HS-27A (cell line): ENCODE measurements at places on chromosomes 4 and X.

- no peak for DNase-seq
Observed at GRCh38 chr4:129393976-129394375, 298.0 kb downstream of the C4orf33 start.

DNA sequence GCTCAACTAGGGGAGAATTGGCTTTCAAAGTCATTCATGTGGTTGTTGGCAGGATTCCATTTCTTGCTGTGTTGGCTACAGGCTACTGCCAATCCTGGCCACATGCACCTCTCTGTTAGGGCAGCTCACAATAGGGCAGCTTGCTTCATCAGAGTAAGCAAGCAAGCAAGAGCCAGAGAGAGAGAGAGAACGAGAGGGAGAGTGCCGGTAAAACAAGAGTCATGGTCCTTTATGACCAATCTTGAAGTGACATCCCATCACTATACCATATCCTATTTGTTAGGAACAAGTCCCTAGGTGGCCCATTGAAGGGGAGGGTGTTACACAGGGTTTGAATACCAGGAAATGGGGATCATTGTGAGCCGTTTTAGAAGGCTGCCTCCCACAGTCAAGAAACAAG lies 33.0 kb upstream of the TLR2 start:
- DNase-seq, result no peak

GRCh38 chrX:13652850-13653693 lies at the start of gene TCEANC:
Gene TCEANC (plus strand): TSS chrX:13653141. CDS start chrX:13662509, 9,368 bp downstream.
- peak; percentile 82 for DNase-seq

DNA sequence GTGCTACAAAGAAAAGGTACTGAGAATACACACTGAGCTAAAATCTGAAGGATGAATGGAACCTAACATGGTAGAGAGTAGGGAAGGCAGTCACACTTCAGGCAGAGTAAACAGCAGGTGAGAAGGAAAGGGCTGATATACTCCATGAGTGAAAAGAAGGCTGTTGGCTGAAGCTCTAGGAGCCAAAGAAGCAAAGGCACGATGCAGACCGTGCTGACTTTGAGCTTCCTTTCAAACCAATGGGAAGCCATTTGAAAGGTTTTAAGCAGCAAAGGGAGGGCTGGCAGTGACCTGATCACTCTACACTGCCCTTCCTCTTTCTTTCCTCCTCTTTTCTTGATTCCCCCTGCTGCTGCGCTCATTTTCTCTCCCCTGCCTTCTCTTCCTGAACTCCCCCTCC lies 66.4 kb downstream of the TMEM154 start:
- no peak for DNase-seq

DNA sequence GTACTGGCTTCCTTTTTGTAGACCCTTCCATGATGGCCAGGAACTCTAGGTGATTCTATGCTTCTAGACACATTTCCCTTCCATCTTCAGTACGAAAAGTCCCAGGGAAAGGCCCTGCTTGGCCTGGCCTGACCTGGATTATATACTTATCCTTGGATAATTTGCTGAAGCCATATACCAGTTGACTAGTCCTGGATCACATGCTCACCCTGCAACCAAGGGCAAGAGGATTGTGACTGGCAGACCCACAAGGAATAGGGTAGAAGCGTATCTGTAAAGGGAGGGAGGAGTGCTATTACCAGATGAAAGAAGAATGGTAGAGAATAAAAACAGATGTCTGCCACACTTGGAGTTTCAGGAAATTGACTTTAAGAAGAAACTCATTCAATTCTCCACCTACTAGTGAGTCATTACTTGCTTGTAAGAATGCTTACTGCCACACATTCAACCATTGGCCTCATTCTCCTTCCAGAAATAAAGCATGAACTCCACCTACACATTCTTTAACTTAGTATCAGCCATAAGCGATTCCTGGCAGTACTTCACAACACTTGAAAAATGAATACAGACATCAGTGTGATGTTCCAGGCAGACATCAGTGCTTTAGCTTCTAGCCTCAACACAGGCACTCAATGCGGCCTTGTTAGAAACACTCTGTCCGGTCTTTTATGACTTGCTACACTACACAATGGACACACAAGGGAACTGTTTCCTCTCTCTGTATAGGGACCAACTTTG lies 141.8 kb downstream of the CBR4 start:
- no peak for DNase-seq

DNA sequence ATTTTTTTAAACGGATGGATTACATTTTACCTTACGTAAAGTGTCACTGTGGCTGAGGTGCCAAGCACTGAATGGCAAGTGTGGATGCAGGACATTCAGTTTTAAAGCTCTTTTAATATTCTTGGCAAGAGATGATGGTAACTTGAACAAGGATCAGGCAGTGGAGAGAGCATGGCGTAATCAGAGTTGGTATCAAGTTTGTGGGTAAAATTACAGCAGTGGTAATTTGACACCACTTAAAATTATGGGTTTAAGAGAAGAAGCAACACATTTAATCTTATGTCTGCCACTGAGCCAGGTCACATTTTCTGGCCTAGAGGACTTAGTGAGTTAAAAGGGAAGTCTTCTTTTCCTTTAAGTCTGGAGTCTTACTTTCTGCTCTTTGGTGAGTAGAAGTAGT lies 100.5 kb downstream of the NAA11 start:
- no peak for DNase-seq

DNA sequence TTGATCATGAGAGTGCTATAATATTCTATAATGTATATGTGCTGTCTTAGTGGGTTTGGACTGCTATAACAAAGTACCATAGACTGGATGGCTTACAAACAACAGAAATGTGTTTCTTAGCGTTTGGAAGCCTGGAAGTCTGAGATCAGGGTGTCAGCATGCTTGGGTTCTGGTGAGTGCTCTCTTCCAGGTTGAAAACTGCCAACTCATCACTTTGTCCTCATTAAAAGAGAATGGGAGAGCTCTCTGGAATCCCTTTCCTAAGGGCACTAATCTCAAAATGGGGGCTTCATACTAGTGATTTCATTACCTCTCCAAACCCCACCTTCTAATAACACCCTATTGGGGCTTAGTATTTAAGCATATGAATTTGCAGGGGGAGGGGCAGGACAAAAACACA lies 33.5 kb upstream of the KCNIP4 start:
- DNase-seq, result no peak

- DNase-seq, result no peak
Observed at GRCh38 chrX:6120329-6120728, 108.3 kb downstream of the NLGN4X start.

DNA sequence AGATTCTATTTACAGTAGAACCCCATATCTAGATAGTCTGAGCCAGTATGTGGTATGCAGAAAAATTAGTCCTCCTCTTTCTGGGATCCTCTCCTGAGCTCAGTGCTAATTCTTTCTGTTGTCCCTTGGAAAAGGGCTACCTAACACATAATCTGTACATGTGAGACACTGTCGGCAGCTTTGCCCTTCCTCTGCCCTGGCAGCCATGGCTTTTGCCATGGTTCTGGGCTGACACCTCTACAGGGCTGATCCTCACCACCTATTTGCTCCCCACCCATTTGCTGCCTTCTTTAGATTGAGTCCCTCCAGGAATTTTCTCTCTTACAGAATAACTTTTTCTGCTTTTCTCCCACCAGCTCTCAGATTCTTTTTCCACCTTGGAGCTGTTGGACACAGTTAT lies 64.7 kb upstream of the MAP9 start:
- DNase-seq, result no peak

DNA sequence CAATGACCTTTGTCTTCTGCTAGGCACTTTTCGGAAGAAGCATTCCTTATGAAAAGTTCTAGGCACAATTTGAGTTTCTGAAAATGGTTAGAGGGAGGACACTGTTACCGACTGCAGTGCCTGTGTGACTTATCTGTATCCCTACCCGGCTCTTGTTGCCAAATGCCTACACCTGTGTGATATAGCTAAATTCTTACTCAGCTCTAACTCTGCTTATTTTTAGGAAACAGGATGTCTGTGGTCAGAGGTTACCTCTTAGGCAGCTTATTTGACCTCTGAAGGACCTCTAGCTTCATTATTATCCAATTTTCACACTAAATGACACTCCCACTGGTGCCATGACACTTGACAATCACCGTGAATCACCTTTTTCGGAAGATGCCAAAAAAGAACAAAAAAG lies 561.1 kb upstream of the SMIM31 start:
- DNase-seq, result no peak

DNA sequence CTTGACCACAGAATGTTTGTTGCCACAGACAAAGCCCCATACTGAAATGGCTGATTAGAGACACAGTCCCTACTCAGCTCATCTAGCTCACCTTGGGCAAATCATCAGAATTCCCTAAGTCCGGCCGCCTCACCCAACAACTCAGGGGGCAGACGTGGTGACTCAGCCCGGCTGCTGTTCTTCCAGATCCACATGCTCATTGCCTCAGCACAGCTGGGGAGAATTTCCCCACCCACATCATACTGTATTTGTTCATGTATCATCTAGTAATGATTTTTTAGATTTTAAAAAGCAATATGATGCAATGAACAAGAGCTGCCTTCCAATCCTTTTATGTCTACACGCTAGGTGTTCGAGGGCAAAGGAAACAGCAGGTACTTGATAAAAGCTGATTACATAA lies 333.8 kb upstream of the TENM3 start:
- no peak for DNase-seq

- no peak for DNase-seq
Observed at GRCh38 chr4:67926485-67926884, 36.8 kb downstream of the TMPRSS11A start.

- DNase-seq, result peak; percentile 0
Observed at GRCh38 chrX:38627683-38628082, 66.3 kb downstream of the TSPAN7 start.

GRCh38 chrX:18252644-18253359 lies 32.1 kb upstream of the BEND2 start:
- no peak for DNase-seq

DNA sequence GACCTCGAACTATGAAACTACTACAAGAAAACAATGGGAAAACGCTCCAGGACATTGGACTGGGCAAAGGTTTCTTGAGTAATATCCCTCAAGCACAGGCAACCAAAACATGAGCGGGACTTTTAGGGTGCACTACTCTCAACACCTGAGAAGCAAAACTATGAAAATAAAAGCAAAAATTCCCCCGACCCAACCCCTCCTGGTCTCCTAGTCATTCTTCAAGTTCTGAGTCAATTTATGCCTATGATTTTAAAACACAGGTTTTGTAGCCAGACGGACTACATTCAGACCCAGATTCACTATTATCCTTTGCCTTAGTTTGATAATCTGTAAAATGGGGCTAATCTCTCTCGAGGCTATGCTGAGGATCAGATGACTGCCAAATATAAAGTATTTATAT lies 97.0 kb downstream of the SOWAHB start:
- DNase-seq, result no peak

- no peak for DNase-seq
Observed at GRCh38 chrX:154436374-154436982, 476 bp upstream of the GDI1 start.

DNA sequence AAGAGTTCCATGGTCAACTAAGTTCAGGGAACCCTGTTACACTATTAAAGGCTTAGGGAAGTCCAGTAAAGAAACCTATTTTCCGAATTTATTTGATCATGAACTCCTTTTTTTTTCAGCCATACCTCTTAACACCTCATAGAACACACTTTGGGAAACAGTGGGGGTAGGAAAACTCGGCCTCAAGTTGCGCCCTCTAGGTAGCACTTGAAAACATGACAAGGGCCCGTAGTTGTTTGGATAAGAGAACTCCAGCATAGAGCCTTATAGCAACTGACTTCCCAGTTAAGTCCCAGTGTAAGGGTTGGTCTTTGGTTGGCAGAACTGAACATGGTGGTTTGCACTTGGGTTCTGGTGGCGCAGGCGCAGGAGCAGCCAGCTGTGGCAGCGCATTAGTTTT lies 14.4 kb downstream of the OGT start:
- no peak for DNase-seq

GRCh38 chrX:132483488-132483887 lies 5.3 kb downstream of the MBNL3 start:
- DNase-seq, result no peak

DNA sequence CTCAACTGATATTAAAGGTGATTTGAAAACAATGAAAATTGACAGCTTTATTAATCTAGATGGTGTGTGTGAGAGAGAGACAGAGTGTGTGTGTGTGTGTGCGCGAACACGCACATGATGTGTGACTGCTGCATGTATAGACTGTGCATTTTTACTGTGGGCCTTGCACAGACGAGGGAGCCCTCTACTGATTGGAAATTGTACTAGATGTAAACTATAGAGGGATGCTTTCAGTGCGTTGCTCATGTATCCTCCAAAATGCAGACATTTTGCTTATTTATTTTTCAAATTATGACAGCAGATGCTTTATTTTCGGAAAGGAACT lies 168.4 kb upstream of the GK2 start:
- DNase-seq, result no peak

- DNase-seq, result no peak
Observed at GRCh38 chr4:128221586-128221985, 66.0 kb downstream of the PGRMC2 start.

- DNase-seq, result no peak
Observed at GRCh38 chr4:156201050-156201449, 247.4 kb upstream of the CTSO start.

DNA sequence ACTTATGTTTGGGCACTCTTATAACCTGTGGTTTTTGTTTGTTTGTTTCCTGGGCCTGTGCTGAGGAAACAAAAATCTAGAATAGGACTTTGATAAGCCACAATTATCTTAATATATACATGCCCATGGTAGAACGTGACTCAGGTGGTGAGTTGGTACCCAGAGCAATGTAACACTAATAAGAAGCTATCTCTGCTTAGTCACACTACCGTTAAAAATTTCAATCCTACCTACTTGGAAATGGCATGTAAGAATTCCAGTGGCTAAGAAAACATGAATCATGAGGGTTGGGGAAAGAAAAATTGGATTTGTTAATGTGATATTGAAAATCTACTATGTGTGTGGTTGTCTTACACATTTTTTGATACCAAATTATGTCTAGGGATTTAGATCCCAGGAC lies 30.5 kb upstream of the ADGRG2 start:
- DNase-seq, result peak; percentile 20

DNA sequence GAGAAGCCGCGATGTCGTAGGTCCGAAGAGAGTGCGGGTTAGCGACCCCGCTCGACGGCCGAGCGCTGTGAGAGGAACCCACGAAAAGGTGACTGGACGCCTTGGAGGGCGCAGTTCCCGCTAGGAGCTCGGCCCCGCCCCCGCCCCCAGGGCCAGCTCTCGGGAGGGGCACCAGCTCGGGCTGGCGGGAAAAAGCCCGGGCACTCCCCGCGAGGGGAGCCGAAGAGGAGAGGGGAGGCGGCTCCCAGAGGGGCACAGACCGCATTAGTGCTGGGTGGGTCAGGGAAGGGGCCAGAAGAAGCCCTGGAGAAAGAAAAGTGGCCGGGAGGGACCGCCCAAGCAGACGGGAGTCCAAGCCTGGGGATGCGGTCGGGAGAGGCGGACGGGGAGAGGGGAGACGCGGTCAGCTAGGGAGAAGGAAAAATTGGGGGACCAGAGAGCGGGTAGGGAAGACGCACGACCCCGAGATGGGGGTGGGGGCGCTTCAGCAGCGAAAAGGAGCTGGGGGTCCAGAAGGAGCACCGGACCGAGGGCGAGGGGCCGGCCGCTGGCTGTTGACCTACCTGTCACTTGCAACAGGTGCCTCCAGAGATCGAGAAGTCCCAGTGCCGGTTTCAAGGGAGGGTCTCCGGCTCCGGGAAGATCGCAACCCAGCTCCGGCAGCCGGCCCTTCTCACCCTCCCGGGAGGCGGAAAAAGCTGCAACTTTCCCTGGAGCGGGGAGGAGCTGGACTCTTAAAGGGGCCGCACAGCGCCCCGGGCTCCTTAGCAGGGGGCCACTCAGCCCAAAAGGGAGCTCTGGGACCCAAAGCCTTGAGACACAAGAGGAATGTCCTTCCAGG lies at the start of gene SYTL4:
TSS of gene SYTL4 (minus strand) at position 681 of the 841 bp plus-strand sequence. CDS start 30,084 bp downstream, outside the sequence.
- no peak for DNase-seq

GRCh38 chr4:114466299-114466698 lies 132.3 kb upstream of the UGT8 start:
- DNase-seq, result no peak
